Activated T-helper 17 cell treated with anti-CD3 and anti-CD28 coated beads, Interleukin-2, amount 50 U/mL, for 72 hours (primary cell): ENCODE measurements at places on chromosomes 16 and 17.

DNA sequence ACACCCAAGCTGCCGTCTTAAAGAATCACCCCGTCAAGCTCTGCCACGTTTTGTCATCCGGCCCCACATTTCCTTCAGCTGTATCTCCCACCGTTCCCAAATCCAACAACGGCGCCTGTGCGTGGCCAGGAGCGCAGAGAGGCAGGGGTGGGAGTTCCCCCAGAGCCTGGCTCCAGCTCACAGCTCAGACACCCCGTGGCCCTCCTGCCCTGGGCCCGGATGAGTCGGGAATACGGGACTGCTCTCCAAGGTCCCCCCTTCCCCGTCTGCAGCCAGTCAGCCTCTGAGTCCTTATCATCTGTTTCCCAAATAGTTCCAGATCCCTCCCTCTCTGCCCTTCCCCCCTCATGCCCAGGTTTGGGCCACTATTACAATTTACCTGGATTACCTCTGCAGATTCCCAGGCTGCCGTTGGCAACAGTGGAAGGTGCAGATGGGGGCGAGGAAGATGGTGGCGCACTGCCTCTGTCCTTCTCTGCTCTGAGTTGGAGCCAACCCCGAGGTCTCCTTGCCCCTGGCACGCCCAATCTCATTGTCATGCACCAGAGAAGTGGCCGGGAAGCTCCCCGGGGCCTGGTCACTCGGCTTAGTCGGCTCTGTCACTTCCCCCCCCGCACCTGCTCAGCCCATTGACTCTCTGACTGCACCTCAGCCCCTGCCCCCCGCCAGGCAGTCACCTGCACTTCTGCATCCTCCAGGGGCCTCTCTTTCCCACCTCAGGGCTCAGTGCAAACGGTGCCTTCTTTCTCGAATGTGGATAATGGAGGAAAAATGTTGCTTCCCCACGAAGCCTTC, 18.3 kb upstream of the RPTOR start:
- no peak for ATAC-seq

- ATAC-seq, result no peak
Measured at GRCh38 chr17:2455956-2456355, 55.1 kb upstream of the MNT start.

- peak; percentile 32 for ATAC-seq
Measured at GRCh38 chr16:79282806-79283205, 317.7 kb downstream of the MAF start.

- no peak for ATAC-seq
Measured at GRCh38 chr17:49393491-49394255, 21.0 kb downstream of the PHB1 start.

- no peak for ATAC-seq
Measured at GRCh38 chr17:48757524-48757961, 29.0 kb upstream of the HOXB13 start.

DNA sequence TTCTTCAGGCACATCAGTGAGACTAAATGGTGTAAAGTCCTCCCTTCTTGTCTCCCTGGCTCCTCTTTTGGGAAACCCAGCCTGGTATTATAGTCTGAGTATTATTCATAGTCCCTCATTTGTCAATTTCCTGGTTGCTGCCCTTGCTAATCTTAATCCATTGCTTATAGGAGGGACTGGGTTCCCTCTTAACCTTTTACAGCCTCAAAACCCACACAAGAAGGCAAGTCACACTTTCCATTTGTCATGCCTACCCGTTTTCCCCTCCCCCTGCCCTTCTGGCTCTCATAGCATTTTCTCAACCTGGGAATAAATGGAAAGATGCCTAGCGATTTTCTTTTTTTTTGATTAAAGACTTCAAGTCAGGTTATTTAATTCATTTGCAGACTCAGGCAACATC, 124.8 kb downstream of the MAP2K6 start:
- peak; percentile 47 for ATAC-seq

DNA sequence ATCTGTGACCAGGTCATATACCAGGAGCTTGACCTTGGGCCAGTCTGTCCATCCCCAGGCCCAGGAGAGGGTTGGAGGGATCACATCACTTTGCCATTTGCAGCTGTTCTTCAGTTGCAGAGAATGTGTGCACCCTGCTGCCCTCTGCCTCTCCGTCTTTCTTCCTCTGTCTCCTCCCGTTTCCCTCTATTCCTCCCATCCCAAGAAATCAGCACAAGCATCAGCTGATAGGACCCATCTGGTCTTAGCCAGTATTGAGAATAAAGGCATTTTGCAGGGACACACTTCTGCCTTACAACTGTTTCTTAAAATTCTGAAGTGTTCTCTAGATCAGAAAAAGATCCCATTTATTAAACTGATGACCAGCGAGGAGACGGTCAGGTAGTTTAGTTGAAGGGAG, 368.7 kb downstream of the CPPED1 start:
- no peak for ATAC-seq

DNA sequence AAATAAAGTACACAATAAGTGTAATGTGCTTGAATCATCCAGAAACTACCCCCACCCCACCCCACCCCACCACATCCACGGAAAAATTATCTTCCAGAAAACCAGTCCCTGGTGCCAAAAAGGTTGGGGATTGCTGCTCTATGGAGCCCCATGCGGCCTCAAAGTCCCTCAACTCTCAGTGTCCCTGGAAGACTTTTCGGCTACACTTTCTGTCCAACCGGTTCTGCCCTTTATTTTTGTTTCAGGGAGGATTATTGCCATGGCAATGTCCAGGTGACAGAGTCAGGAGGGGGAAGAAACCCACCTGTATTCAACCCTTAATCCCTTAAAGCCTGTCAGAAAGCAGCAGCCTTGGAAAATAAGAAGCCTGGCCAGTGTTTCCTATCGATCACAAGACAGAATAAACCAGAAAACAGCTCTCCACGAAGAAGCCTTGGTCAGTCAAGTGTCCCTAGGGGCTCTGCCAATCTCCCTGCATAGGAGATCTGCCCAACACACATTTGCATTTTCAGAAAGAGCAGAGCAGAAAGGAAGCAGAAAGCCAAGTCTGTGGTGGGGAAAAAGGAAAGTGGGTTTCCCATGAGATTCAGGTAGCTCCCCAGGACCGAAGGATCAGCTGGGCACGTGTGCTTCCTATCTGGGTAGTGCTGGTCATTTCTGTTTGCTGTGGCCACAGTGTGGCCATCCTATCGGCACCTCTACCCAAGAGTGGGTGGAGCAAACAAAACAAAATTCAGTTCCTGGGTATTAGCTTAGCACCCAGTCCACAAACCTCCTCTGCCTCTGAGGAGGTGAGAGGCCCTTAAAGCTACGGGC, 342.7 kb downstream of the SOX9 start:
- no peak for ATAC-seq

GRCh38 chr17:3963237-3964201, 718 bp downstream of the ATP2A3 start:
- peak; percentile 41 for ATAC-seq

DNA sequence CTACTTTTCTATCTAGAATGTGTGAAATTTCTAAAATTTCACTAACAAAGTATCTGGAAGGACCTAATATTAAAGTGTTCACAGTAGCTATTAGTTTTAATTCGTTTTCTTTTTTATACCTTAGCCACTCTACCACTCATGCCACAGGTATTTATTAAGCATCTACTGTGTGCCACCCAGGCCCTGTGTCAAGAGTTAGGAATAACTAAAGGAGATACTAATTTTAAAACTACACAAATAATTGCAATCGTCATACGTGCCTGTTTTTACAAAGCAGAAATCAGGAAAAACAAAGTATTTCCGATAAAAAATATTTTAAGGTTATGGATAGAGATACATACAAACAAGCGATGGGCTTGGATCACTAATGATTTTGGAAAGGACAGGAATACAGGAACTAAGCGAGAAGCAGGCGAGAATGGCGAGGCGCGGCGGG, 483 bp upstream of the EEF2K start:
- no peak for ATAC-seq

DNA sequence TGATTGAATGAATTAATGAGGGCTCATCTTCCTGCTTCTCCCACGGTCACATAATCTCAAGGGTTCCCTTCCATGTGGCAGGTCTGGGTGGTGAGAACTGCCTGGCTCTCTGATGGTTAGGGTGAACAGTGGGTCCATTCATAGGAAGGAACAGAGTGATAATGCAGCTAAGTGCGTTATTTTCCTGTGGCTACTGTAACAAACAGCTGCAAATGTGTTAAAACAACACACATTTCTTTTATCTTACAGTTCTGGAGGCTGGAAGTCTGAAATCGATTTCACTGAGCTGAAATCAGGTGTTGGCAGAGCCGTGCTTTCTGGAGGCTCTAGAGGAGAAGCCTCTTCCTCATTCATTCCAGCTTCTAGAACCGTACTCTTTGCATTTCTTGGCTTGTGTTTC, 95.3 kb downstream of the BMERB1 start:
- ATAC-seq, result no peak

- ATAC-seq, result peak; percentile 31
Measured at GRCh38 chr16:48907906-48908634, 298.1 kb upstream of the N4BP1 start.

DNA sequence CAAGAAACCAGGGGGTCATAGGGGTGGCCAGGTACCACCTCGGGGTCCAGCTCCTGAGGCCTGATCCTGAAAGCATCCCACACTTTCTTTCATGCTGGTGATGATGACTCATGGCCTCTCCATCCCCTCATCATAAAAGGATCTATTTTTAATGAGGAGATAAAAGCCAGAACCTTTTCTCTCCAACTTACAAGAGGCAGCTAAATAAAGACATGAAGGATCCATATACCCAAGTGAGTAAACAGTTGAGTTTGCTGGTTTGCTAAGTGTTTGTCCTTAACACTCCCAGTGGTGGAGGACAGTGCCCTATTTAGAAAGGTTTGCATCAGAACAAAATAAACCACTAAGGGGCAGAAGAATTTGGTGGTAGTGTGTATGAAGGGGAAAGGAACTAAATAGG, 383.8 kb downstream of the GRIN2A start:
- no peak for ATAC-seq

DNA sequence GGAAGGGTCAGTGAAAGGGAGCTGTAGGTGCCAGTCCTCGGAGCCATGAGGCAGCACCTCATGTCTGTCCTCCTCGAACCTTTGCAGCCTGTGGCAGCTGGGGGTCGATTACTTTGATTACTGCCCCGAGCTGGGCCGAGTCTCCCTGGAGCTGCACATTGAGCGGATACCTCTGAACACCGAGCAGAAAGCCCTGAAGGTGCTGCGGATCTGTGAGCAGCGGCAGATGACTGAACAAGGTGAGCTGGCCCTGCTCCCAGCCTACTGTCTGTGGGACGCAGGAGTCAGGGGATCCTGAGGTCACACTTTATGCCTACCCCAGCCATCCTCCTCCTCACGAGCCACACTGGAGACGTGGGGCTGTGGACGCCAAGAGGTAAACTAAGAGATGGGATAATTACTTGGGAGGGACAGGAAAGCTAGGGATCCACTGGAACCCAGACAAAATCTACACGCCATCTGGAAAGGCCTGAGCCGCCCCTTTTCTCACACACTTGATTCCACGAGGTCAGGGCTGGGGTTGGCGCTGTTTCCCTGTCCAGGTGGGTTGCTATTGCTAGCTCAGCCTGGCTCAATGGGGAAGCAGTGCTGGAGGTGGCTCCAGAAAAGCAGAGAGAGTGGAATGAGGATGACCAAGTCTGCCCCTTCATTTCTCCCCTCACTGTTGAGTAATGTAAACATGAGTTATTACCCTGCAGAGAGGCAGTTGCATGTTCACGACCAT, 26.4 kb downstream of the NUP85 start:
- ATAC-seq, result no peak

GRCh38 chr16:72609933-72610332, 438.0 kb upstream of the PMFBP1 start:
- no peak for ATAC-seq

- no peak for ATAC-seq
Measured at GRCh38 chr16:30352488-30353401, 2.4 kb downstream of the CD2BP2 start.

DNA sequence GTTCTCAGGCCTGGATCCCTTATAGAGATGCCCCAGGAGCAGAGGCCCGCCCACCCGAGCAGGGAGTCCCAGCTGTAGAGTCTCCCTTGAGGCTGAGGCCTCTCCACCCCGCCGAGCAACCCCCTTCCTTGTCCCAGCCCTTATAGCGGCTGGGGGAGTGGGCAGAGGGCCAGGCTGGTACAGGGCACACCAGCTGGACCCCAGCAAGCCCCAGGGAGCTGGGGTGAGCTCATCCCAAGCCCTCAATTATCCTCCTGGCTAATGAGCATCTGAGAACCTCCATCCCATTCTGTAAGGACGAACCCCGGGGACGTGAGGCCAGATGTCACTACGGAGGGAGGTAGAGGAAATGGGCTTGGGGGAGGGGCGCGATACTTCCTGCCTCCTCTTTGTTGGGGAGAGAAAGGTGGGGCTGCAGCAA, 3.2 kb upstream of the SNN start:
- ATAC-seq, result peak; percentile 1

- ATAC-seq, result no peak
Measured at GRCh38 chr16:58488531-58488930, 11.4 kb upstream of the NDRG4 start.

DNA sequence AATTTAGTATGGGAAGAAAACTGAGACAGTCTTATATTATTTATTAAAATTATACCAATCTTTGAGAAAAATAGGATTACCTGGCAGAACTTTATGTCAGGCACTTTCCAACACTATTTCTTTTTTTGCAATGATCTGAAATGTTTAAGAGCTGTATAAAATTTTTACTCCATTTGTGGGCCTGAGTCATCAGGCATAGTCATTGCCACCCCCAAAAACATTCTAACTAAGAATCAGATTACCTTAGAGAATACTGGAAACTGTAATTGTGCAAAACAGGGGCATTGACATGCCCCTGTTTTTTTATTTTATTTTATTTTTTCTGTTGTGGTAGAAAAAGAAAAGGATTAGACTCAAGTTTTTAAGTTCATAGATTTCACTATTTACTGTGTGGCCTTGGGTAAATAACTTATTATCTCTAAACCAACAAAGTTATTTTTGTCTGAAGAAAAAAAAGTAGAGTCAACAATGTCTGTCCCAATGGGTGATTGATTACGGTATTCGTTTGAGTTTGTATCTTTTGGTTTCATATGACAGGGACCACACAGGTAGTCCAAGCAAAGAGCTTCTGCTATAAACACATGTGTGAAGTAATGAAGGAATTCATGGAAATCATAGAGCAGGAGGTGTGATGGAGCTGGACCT, 24.6 kb downstream of the VAT1L start:
- ATAC-seq, result no peak

- ATAC-seq, result no peak
Measured at GRCh38 chr17:6654841-6655731, 3.5 kb downstream of the C17orf100 start.

- ATAC-seq, result no peak
Measured at GRCh38 chr16:77062878-77063675, 127.9 kb upstream of the MON1B start.
